ENCODE measurements at places on chromosomes 3 and 15.

- no peak for DNase-seq
Measured at GRCh38 chr3:33900809-33901505, 102.5 kb downstream of the PDCD6IP start.

DNA sequence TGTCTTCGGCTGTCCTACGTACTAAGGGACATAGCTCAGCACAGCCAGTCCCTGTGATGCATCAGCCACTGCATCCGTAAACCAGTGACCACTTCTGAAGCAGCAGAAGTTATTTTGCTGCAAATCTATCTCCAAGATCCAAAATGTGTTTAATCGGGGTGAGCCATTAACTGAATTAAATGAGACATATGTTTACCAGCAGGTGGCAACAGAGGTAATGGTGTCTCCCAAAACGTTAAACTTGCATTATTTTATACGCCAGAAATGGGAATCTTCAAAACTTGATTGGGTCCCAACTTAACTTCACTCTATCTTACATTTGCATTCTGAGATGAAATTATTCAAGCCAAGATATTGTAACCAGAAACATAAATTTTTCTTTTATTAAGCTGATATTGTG lies 75.3 kb upstream of the BOC start:
- no peak for DNase-seq

GRCh38 chr15:72423256-72423655 lies 25.2 kb downstream of the TMEM202 start:
- no peak for DNase-seq

DNA sequence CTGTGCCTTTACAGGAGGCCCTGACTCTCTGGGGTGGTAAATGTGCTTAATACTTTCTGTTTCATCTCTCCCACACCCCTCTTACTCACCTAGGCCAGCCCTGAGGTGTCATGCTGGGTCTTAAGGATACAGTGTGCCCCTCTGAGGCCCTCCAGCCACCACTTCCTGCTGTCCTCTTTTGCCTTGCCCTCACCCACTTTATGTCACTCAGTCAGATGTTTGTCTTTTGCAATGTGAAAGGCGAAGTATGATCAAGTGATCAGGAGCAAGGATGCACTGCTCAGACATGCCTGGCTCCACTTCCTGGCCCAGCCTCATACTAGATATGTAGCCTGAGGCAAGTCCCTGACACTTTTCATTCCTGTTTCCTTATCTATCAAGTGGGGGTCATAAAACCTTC lies 339.0 kb upstream of the NR2E3 start:
- DNase-seq, result no peak

GRCh38 chr3:142040941-142041491 lies 108.3 kb downstream of the TFDP2 start:
- no peak for DNase-seq

DNA sequence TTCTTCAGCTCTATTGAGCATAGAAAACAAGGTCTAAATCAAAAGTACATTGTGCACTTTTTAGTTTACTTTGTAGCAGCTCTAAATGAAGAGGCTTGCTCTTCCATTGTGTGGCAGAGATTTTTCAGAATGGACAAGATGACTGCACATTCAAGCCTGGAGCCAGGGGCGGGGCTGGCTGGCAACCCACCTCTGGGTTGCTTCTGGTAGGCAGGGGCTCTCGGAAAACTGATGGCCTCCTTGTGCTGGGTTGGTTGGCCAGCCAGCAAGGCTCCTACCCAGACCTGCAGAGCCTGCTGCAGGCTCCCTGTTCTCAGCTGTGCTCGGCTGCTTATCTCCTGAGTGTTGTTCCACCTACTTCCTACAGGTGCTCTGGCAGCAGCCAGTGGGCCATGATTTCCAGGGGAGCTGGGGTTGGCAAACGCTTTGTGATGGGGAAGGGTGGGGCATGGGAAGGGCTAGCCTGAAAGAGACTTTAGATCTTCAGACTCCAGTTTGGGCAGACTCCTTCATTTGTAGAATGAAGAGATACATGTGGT lies 8.8 kb downstream of the BSN start:
- no peak for DNase-seq

GRCh38 chr15:29091666-29092065 lies 178.0 kb downstream of the NSMCE3 start:
- DNase-seq, result no peak

DNA sequence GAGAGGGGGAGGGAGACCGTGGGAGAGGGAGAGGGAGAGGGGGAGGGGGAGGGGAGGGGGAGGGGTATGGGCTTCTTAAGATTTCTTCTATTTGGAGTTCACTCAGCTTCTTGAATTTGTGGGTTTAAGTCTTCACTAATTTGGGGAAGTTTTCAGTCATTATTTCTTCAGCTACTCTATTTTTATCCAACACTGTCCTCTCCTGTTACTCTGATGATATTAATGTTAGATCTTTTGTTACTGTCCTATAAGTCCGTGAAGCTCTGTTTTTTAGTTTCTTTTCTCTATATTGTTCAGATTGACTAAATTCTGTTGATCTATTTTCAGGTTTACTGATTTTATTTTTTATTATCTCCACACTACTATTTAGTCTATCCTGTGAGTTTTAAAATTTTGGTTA lies 351.5 kb upstream of the TPM1 start:
- no peak for DNase-seq

GRCh38 chr15:80990955-80991354 lies 1.3 kb upstream of the MESD start:
- DNase-seq, result no peak

DNA sequence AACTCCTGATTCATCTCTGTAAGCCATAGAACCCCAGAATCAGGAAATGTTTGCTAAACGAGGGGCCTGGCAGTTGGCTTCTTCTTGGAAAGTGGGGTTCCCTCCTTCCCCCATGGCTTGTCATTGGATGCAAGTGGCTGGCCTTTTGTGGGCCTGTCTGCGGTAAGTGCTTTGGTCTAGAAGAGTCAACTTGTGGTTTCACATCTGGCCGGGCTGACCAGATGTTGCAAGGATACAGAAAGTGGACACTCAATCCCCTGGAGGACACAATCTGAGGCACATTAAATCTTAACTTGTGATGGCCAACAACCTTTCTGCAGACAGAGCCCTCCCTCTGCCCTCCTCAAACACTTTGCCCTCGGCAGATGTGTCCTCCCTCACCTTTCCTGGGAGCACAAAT lies 1.1 kb downstream of the FAH start:
- no peak for DNase-seq

GRCh38 chr3:16824081-16824696 lies 60.6 kb upstream of the PLCL2 start:
- peak; percentile 30 for DNase-seq

- DNase-seq, result no peak
Measured at GRCh38 chr15:87896936-87897335, 359.6 kb downstream of the NTRK3 start.

- DNase-seq, result no peak
Measured at GRCh38 chr3:78647726-78648125, 1120.1 kb downstream of the ROBO1 start.

DNA sequence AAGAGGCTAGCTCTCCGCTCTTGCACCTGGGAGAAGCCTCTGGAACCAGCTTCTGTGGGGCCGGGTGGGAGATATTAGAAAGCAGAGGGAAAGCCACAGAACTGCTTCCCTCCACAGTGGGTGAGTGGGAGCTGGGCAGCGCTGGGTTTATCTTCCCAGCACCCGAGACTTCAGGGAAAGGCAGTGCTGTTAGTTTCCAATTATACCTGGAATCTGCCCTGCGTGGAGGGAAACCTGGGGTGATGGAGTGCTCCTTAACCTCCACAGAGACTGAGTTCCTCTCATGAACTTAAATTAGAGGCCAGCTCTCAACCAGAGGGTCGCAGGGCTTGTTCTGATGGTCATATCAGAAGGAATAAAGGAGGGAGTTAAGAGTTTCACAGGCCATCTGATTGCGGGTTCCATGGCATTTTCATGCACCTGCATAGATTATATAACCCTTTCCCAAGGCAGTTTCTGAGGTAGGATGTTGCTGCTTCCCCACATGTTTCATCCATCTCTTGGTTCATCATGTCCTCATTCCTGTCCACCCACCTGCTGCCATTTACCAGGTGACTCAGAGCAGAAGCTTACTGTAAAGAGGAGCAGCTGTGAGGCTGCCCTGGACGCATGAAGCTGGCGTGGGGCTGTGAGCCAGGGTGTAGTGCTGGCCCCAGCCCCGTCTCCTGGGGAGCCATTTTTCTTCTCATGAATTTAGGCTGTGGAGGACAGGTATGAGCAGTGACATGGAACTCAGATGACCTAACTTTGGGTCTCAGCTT lies 42.5 kb downstream of the CA12 start:
- DNase-seq, result no peak

- no peak for DNase-seq
Measured at GRCh38 chr15:66138096-66138783, 115.3 kb downstream of the MEGF11 start.

GRCh38 chr3:129593595-129594339 lies 12.7 kb downstream of the PLXND1 start:
- peak; percentile 56 for DNase-seq

- no peak for DNase-seq
Measured at GRCh38 chr3:120173056-120173675, 78.9 kb upstream of the GSK3B start.

GRCh38 chr3:152283492-152284381 lies 15.0 kb downstream of the MBNL1 start:
- DNase-seq, result no peak

DNA sequence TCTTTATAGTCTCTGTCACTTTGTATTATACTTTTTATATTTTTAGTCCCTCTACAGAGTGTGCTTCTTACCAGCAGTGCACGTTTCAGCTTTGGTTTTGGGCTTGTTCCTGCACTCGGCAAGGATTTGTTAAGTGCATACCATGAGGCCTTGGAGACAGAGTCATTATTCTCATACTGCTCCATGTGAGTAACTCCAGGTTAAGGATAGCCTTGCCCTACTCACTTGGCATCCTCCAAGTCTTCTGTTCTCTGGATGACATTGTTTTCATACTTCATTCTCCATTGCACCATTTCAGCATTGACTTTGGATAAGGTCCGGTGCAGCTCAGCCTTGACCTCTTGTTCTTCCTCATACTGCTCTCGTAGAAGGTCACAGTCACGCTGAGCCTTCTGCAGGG lies 96.4 kb downstream of the MYH15 start:
- no peak for DNase-seq

GRCh38 chr3:10804183-10804648 lies 11.8 kb upstream of the SLC6A11 start:
- no peak for DNase-seq

DNA sequence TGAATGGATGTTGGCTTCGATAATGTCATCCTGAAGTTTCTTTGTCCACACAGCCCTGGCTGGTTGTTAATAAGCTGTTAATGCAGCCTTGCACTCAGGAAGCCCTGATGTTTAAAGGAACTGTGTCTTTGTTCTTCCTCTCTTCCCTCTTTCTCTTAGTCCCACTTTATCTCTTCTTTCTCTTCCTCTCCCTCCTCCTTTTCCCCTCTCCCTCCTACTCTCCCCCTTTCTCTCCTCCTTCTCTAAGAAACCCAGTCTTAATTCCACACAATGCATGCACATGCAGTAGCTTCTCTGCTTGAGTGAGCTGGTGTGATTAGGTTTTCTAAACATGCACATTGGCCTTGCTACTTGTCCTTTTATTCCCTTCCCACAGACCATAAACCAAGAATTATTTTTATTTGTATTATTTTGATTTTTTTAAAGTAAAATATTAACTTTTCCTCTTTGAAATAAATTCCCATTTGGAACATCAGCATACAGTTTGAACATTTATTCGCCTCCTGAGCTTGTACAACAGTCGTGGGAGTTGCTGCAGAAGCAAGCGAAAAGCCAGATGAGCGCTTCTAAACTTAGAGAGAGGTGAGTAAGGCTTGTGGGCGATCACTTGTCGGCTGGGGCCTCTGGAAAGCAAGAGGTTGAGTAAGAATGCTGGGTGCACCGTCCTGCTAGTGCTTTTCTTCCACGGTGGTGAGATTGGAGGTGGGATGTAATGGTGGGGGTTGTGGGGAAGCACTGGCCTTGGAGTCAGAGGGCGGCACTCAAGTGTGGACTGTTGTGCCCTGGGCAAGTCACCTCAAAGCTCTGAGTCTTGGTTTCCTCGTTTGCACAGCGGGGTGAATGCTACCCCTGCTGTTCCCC lies 7.2 kb downstream of the GHRL start:
- DNase-seq, result no peak

DNA sequence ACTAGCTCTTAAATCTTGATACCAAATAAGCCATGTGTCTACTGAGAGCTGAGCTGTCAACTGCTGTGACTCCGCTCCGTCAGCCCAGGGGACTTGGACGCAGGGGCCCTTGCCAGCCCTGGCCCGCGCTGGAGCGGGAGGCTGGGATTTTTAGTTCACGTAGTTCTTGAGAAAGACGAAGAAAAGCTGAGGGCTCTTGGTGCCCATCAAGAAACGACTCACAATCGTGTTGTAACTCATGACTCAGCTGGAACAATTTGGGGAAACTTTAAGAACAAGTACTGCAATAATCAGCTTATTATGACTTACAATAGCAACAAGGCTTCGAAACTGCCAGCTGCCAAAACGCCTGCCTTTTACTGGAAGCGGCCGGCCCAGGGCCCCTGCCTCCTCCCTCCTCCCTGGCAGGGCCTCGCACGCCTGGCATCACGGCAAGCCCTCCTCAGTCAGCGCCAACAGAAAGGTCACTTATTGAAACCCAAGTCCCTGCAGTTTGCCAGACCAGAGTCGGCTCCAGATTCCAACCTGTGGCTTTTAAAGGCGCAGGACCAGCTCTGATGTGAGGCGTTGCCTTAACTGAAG lies 60.3 kb downstream of the RGMA start:
- DNase-seq, result no peak

DNA sequence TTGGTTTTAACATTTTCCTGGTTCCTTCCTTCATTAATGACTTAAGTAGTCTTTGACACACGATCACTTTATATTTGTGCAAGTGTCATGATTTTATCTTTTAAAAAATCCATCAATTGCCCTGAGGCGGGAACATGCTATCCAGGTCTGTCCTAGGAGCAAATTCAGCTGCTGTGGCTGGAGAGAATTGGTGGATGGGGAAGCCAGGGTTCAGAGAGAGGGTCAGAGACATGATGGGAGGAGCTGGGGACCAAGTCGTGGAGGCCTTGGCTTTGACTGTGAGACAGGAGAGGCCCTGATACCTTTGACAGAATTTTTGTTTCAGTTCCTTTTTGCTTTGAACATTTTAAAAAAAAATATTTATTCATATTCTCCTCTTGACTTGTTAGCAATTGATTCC lies 89.0 kb downstream of the CHRNA7 start:
- DNase-seq, result no peak

GRCh38 chr3:50173685-50174516 lies 17.5 kb upstream of the GNAT1 start:
- DNase-seq, result no peak

GRCh38 chr3:126067959-126068358 lies 16.0 kb downstream of the SLC41A3 start:
- DNase-seq, result no peak

All from T-cell (primary cell).